Activated CD4-positive, alpha-beta T cell treated with anti-CD3 and anti-CD28 coated beads, Interleukin-2, amount 50 U/mL, for 16 hours (primary cell): ENCODE measurements at places on chromosomes 13 and 19.

GRCh38 chr19:53880711-53881481, 1.1 kb upstream of the PRKCG start:
- no peak for DNase-seq

DNA sequence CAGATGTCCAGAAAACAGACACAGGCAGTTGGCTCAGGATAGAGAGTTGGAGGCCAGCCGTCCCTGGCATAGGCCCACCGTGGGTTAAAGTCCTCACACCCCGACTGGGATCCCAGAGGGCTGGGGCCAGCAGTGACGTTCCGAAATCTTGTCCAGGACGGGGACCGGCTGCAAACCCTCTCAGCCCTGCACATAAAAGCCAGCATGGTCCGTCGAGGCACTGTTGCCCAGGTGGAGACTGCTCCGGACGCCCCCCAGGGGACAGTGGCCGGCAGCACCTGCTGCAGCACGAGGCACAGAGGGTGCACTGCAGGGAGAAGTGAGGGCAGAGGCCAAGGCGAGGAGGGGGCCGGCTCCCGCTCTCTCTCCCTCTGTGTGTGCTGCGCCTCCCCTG, 4.3 kb upstream of the IFNL2 start:
- no peak for DNase-seq

DNA sequence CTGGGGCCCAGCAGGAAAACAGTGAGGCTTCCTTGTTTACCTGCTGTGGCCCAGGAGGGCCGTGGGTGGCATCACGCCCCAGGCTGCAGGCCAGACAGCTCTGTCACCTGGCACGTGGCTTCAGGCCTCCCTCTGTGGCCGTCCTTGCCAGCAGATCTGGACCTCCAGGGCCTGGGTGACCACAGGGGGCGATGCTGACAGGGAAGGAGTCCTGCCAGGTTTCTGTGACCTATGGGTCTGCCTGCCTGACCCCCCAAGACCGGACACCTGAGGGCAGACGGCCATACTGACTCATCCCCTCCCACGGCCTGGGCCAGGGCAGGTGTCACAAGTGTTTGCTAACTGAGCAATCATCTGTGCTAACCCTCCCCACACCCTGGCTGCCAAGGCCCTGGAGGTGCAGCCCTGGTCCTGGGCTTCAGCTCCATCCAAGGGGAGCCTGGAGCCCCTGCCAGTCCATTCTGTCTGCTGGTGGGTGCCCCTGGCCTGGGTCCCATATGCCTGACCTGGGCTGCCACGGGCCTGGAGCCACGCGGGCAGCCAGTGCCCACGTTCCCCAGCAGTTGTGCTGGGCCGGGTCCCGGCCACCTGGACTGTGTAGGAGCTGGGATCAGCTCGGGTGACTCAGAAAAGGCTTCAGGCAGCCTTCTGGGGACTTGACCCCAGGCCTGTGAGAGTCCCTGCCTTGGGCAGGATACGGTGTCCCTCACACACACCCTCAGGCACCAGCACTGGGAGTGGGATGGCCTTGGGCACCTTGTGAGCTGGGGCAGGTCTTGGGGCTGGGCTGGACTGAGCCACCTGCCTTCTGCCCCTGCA, 3.7 kb downstream of the CDC34 start:
- no peak for DNase-seq

DNA sequence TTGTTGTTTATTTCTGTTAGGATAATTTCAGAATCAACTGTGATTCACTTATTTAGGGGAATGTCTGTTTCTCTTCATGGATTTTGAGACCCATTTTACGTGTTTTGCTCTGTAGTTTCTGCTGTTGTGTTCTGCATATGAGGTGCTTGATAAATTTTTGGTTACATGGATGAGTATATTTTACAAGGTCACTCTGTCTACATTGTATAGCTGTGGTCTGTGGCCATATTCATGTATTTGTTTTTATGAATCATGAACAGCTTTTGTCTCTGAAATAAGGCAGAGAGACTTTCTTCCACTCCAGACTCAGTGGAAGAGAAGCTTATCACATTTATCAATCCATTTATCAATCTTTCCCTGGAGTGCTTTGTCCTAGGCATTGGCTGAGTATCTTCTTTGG, 56.6 kb downstream of the PDS5B start:
- peak; percentile 23 for DNase-seq

GRCh38 chr13:39970177-39970846, 314.9 kb downstream of the COG6 start:
- no peak for DNase-seq

DNA sequence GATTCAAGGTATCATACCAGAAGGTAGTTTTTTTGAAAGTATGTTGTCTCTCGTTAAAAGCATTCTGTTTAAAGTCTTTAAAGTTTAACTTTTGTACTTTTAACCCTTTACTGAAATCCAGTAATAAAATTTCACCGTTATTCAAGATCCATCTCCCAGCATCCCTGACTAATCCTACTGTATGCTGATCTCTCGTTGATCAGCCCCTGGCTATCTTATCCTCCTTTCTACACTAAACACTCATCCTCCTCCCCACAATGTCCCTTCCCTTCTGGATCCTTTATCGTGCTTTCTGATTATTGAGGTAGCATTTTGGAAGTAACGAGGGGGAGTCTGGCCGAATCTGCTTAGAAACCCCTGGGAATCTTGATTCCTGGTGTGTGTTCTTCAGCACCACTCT, 1.3 kb downstream of the TPP2 start:
- DNase-seq = no peak

GRCh38 chr13:95378603-95379002, 77.4 kb upstream of the ABCC4 start:
- DNase-seq = no peak

DNA sequence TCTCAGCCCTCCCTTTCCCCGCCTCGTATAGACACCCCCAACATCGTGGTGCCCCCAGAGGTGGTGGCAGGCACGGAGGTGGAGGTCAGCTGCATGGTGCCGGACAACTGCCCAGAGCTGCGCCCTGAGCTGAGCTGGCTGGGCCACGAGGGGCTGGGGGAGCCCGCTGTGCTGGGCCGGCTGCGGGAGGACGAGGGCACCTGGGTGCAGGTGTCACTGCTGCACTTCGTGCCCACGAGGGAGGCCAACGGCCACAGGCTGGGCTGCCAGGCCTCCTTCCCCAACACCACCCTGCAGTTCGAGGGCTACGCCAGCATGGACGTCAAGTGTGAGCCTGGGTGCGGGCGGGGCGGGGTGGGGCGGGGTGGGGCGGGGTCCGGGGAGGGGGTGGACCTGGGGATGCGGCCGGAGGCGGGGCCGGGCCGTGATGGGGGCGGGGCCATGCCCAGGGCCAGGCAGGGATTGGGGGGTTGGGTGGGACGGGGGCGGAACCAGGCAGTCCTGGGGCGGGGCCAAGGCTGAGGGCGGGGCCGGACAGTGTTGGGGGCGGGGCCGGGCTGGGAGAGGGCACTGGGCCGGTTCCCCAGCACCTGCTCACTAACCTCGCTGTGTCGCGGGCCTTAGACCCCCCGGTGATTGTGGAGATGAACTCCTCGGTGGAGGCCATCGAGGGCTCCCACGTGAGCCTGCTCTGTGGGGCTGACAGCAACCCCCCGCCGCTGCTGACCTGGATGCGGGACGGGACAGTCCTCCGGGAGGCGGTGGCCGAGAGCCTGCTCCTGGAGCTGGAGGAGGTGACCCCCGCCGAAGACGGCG, 7.8 kb downstream of the MAG start:
- no peak for DNase-seq

DNA sequence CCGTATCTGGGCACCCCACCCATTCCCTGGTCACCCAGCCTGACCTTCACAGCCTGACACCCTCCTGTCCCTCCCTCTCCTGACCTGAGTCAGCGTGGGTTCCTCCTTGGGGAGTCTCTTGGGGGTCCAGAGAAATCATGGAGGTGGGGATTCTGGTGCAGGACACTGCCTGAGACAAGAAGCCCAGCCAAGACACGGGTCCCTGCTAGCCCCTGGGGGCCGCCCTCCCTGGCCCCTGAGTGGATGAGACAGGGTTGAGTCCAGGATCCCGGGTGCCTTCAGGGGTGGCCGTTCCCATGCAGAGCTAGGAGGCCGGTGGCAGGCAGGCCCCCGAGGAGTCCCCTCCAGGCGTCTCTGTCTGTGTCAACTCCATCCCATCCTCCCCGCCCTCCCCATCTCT, 1.6 kb downstream of the MAP2K7 start:
- no peak for DNase-seq

DNA sequence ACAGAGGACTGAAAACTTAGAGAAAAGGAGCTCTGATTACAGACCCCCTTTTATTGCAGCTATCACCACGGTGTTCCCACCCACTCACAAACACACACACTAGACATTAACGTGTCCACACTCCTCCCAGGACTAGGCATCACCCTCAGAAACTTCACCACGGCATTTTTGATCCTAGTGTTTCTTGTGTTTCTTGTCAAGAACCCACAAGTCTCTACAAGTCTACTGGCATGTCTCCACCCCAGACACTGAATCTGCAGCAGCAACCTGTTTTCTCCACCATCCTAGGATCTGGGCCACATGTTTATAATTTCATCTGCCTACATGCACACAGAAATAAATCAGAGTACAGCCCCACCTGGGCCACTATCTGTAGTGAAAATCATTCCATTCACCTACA, 4.3 kb downstream of the ZNF486 start:
- no peak for DNase-seq
